ENCODE measurements at places on chromosomes 3 and 15.

DNA sequence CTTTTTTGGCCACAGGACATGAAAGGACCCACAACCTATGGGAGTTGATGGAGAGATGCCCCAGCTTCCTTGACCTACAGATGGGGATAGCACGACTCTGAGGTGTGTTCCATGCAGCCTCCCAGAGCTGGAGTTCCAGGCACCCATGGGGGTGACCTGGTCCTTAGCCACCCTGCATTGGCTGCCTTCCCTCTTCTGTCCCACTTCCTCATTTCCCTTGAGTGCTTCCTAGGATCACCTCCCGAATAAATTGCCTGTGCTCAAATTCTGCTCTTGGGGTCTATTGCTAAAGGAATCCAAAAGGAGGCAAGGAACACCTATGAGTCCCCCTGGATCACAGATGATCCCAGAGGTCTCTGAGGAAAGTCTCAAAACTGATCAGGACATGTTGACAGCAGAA lies 24.7 kb upstream of the VIPR1 start:
- DNase-seq: no peak

GRCh38 chr15:100661156-100661555 lies 58.8 kb downstream of the ASB7 start:
- DNase-seq: no peak

- no peak for DNase-seq
These were observed 43.2 kb upstream of the KLHL25 start for GRCh38 chr15:85837881-85838280.

- peak; percentile 84 for DNase-seq
These were observed 5.8 kb upstream of the TATDN2 start for GRCh38 chr3:10242182-10243065.

DNA sequence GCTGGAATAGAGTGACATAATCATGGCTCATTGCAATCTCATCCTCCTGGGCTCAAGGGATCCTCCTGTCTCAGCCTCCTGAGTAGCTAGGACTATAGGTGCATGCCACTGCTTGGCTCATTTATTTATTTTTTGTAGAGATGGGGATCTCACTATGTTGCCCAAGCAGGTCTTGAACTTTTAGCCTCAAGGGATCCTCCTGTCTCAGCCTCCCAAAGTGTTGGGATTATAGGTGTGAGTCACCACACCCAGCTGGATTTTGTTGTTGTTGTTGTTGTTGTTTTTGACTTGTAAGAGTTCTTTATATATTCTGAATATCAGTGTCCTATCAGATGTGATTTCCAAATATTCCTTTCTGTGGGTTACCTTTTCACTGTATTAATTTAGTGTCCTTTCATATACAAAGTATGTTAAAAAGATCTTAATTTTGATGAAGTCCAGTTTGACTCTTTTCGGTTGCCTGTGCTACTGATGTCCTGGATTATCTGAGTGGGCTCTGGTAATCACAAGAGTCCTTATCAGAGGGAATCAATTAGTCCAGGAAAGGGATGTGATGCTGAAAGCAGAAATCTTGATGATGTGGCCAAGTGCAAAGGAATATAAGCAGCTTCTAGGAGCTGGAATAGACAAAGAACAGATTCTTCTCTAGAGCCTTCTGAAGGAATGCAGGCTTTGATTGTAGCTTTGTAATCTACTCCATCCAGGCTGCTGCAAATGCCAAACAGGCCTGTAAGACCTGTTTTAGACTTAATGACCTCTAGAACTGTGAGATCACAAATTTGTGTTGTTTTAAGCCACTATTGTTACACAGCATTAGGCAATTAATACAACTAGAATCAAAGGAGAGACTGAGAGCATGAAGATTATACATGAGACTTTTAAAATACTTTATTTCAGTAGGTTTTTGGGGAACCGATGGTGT lies 30.2 kb downstream of the NCK1 start:
- no peak for DNase-seq

- no peak for DNase-seq
These were observed 18.3 kb downstream of the P2RY1 start for GRCh38 chr3:152853196-152853595.

DNA sequence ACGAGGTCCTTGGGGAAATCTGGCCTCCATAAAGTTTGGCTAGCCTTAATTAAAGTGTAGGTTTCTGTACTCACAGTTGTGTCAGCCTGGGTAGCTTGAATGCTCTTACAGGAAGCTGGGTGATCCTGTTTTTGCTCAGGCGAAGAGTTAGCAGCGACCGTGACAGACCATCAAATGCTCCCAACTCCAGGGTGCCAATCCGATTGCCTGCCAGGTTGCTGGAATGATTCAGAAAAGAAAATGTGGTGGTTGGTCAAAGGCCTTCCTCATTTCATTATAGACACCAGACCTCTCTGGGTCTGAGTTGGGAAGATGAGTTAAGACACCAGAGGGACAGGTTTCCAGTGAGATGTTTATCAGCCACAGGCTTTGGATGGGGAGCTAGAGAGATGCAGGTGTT lies 86.0 kb downstream of the LRIG1 start:
- DNase-seq: no peak

- DNase-seq: no peak
These were observed 14.1 kb upstream of the CCR4 start for GRCh38 chr3:32937331-32937730.

DNA sequence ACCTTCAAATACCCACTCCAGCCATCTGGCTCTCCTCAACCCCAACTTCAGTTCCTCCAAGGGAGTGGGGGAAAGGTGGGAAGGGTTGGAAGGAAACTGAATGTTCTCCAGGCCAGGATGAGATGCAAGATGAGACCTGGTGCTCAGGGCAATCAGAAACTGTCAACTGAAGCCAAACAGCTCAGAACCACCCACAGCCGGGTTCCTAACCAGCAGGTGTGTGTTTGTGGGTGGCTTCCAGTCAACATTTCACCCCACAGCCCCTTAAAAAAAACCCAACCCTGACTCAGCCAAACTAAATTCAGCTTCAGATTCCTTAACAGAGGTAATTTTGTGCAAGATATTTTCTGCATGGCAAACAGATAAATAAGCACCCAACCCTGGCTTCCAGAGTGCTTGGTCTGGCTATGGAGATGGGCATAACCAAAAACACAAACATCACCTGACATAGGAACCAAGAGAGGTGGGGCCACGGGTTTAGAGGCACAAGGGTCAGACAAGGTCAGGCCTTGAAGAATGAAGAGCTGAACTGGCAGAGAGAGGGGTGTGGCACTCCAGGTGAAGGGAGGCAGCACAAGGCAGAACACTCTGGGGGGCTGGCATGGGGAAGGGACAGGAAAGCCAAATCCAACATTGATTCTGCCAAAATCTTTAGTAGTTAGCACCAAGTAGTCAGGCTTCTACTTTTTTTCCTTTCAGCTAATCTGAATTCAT lies 34.7 kb downstream of the ZNF445 start:
- peak; percentile 52 for DNase-seq

DNA sequence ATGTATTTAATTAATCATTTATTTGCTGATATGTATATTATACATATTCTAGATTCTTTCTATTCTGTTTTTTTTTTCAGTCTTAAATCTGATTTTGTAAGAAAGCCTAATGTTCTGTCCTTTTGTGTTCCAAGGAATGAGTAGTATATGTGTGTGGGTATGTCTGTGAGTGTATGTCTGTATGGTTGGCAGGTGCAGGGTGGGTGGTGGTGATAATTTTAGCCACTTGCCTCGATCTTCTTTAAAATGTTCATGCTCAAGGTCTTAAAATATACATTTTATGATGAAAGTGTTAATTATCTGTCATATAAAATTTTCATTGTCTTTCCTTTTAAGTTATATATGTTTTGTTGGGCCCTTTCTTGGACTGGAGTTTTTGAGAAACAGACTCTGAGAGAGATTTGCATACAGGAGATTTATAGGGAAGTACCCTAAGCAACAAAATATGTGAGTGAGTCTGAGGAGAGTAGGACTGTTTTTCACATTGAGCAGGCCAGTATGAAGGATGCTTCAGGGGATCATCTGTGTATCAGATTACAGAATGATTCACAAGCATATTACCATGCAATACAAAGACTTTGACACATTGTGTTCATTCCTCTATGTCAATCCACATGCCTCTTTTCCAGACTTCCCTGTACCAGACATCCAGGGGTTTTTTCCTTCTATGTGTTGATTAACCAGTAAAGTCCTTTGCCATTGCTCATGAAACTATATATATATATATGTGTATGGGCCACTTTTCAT lies 211.0 kb upstream of the DPPA4 start:
- no peak for DNase-seq

DNA sequence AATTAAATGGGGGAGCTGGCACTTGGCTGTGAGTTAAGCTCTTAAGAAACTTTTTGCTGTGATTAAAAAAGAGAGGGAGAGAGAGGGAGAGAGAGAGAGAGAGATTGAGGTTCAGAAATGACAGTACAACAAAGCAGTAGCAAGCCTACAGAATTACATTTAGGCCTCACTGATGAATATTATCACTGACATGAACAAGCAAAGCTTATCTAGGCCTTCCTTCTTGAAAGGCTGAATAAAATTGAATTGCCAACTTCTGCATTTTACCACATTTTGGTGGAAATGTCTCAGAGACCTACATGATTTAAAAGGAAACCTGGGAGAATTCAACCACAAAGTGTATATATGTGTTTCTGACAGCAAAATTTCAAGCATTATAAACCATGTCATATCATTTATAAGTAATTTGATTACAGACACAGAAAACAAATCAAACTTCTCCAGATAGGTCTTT lies 530.8 kb downstream of the SOX2 start:
- no peak for DNase-seq

- DNase-seq: no peak
These were observed 628.2 kb upstream of the CFAP20DC start for GRCh38 chr3:59677747-59678702.

DNA sequence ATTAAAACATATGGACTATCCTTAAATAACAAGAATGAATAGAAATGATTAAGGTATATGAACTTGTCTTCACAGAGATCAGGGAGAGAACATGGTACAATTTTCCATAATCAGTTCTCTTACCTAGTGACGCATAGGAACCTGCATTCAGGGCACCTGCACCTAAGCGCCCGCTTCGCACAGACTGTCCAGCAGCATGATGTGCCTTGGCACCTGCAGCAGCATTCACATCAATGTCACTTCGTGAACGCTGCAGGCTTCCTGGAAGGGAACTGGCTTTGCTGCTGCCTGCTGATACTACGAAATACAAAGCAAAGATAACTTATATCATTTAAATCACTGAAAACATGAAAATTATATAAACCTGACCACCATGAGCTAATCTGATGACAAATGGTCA lies 115.2 kb downstream of the CLASP2 start:
- DNase-seq: no peak

DNA sequence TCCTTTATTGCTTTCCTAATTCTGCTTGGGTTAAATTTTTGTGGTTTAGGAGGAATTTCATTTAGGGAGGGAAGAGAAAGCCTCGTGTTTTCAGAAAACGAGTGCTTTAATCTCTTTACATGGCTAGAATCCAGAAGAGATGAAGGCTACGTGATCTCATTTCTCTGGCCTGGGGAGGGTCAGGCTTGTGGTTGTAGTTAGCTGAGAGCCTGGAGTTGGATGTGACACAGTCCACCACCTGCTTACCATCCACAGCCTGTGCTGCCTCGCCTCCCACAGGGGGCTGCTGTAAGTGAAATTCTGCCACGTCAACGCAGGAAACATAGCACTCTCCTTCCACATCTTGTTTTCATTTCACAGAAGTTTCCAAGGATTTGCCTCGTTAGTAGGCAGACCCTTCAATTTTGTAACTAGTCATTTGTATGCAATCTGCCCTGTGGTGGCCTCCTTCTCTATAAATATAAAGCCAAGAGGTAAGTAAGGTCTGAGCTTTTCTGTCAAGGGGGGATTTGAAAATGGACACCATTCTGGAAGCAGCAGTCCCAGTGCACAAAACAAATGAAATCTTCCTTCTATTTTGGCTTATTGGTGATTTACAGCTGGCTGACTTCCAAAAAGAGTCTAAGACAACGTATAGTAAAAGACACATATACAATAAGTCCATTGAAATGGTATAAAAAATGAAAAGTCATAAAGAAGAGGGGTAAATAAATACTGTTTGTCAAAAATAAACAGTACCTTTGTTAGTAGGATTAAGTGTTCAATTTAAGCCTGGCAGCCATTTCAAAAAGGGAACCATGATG lies 3.4 kb downstream of the GXYLT2 start:
- no peak for DNase-seq

GRCh38 chr15:93779341-93779740 lies 452.0 kb upstream of the MCTP2 start:
- no peak for DNase-seq

DNA sequence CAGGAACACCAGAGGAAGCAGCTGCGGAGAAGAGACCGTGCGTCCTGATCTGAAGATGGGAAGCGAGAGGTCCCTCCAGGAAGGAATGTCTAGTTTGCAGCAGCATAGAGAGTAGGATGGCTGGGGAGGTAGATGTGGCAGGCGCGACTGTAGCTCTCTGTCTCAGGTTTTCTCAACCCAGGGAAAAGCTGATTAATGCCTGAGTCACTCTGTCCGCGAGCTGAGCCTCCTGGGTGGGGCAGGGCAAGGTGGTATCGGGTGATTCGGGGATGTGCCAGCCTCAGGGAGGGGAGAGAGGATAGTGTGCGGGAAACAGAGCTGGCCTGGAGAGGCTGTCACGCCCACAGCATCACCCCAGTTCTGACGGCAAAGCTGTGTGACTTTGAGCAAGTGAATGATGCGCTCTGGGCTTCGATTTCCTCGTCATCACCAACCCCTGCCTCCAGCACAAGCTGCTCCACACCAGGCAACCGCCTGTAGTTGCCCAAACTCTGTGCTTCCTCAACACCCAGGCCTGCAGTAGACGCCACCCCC lies 28.4 kb downstream of the CPN2 start:
- DNase-seq: peak; percentile 51

- no peak for DNase-seq
These were observed 140.9 kb downstream of the NTRK3 start for GRCh38 chr15:88115486-88116152.

DNA sequence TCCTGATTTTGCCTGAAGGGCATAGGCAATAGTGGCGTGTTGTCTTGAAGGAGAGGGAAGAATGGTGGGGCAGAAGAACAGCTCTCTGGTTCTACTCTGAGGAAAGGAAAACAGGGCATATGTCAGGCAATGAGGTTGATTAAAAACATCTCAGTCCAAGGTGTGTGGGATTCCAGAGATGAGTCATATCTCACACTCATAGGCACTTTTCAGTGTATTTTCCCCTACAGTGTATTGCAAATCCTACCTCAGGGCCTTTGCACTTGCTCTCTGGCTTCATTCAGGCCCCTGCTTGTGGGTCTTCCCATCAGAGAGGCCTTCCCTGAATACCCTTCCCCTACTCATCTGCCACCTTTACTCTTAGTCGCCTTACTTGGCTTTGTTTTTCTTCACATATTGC lies 107.8 kb downstream of the SLCO3A1 start:
- no peak for DNase-seq

GRCh38 chr3:9808345-9809037 lies 1.6 kb upstream of the TTLL3 start:
- peak; percentile 64 for DNase-seq
